Right ventricle myocardium superior (tissue), 1 donor: ENCODE measurements at places on chromosomes 7 and 10.

DNA sequence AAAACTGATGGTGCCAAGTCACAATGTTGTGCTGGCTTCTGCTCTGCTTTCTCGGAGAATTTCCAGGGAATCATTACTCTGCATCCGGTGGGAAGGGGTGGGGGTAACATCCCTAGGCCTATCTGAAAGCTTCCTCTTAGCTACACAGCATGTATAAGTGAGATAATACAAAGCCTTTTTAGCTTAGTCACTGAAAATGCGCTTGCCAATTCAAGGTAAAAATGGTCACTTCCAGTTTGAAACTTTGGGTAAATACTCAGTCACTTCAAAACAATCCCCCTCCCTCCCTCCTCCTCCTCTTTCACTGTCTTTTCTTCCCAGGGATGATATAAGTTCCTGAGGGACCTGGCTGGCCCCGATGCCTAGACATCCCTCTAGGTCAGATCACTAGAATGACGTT, 57.3 kb upstream of the APBB1IP start:
- no peak for DNase-seq

- DNase-seq = no peak
These were observed 64.3 kb downstream of the EEPD1 start for GRCh38 chr7:36217211-36217960.

DNA sequence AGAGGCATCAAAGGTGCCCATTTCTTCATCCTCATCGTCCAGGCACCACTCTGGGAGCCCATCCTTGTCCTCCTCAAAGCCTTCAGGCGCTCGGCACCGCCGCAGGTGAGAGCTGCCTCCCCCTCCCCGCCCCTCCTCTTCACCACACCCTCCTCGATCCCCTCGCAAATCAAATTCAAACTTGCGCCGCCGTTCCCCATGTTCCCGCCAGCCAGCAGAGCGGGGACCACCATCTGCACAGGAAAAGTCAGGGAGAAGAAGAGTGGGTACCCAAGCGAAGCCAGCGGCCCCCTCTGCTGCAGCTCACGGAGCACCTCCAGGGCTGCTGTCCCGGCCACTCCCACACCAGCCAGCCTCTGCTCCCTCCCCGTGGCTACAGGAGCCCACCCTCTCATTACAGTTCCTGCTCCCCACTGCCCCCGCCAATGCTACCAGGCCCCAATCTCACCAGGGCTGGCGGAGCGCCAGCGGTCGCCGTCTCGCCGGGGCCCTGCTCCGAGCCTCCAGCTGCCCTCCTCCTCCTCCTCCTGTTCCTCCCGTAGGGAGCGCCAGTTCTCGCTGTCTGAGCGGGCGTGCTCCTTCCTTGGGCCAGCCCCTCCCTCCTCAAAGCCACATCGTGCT, 7.7 kb downstream of the GIGYF1 start:
- no peak for DNase-seq

DNA sequence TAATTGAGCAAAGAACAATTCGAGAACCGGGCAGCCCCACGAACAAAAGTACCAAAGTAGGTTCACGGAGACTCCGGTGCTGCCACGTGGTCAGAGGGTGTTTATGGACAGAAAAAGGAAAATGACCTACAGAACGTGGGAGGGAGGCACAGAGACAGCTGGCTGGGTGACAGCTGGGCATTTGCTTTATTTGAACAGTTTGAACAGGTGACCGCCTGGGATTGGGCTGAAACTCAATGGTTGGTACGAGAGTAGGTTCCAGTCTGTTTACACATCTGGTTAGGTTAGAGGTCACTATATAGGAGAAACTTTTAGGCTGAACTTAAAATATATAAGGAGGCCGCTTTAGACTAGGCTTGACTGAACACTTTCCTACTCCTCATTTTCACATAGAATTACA, 50.6 kb upstream of the CELF2 start:
- no peak for DNase-seq

DNA sequence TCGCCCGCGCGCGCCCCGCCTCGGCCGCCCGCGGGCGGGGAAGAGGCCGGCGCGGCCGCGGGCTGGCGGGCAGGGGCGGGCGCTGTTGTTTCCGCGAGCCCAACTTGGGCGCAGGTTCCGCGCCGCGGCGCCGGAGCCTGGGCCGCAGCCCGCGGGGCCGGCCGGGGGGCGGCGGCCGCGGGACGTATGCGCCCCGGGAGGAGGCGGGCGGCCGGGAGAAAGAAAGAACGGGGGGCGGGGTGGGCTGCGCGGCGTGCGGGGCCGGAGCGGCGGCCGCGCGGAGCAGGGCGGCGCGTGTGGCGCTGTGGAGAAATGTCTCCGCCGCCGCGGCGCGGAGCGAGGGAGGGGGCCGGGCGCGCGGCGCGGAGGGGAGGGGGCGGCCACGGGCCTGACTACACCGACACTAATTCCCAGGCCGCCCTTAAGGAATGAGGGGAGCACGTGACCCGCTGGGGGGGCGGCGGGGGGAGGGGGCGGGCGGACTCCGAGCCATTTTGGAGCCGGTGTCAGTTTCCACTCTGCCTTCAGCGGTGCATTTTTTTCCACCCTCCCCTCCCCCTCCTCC, at the start of gene BMI1:
TSS of gene BMI1 (plus strand) at position 509 of the 565 bp plus-strand sequence. CDS start 5,351 bp downstream, outside the sequence.
- DNase-seq = peak; percentile 81

GRCh38 chr7:31111109-31111451, 59.0 kb downstream of the ADCYAP1R1 start:
- no peak for DNase-seq

DNA sequence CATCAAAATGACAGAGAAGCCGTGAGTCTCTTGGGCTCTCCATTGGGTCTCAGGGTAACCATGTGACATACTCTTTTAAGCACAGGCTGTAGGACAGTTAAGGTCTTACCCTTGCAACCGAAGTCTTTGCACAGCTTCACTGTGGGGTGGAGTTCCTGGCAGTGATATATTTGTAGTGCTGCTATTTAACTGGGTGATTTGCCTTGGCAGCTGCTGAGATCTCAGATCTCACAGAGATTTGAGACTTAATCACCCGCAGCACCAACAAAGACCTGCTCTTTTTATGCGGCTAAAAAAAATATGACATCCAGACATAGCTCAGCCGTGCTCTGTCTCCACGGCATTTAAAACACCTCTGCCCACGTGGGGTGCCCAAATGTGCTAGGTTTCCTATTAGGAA, 63.4 kb upstream of the NPTX2 start:
- no peak for DNase-seq

DNA sequence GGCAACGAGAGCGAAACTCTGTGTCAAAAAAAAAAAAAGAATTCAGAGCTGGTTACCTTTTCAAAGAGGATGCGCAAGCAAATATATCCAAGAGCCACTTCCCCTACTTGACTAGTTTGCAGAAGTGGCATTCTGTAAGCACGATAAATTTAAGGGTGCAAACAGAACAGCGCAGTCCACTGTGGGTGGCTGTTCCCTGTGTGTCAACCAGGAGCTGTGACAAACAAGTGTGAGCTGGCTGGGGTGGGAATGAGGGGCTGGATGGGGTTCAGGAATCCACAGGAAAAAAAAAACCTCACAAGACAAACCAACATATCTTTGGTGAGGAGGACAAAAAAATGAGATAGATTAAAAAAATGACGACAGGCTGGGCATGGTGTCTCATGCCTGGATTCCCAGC, 15.9 kb downstream of the GUSB start:
- no peak for DNase-seq

DNA sequence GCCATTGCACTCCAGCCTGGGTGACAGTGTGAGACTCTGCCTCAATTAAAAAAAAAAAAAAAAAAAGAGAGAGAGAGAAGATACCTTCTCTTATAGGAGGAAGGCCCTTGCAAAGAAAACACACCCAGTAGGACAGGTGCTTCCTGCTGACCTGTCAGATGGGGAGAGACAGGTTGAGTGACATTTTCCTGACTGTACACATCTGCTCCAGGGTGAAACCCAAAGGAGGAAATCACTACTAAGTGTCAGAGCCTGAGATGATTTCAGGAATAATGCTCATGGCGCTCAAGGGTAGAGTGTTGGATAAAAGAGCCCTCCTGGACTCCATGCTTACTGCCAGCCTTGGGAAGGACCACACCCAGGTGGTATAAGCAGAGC, 1.7 kb upstream of the STN1 start:
- no peak for DNase-seq

DNA sequence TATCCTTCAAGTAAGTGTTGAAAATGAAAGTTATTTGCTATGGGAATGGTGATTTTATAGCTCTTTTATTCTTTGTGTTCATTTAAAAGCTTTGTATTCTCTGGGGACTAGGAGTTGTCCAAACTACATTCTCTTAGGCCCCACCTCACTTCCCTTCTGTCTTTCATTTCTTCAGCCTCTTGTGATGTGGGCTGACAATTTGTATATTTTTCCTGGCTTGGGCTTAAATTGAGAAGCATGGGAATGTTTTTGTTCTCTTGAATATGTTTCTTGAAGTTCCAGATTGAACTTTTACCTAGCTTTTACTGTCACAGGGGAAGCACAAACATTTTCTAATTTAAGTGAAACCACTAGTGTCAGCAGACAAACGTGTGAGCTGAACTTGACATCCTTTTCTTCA, 27.9 kb downstream of the BBS9 start:
- DNase-seq = no peak

DNA sequence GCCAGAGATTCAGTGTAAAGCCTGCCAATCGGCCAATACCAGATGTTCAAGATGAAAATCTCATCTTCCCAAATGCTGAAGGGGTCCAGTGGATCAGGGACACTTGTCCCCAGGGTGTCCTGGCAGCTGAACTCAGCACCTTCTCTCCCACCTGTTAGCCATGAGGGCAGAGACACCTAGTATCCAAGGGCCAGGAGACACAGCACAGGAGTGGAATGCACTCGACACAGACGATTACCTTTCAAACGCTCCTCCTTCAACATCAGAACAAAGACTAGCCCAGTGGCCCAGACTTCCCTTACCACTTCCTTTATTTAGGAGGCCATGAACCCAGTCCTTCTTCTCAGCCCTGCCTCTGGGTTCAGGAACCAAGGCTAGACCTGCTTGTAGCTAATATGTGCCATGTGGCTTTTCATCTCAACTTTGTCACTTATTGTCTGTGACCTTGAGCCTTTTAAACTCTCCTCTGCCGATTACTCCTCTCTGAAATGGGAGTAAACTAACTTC, 180.3 kb upstream of the PLXNA4 start:
- DNase-seq = no peak

GRCh38 chr10:101972761-101973160, 83.2 kb downstream of the ARMH3 start:
- no peak for DNase-seq

- DNase-seq = no peak
These were observed 5.0 kb downstream of the RBAK start for GRCh38 chr7:5050676-5051075.
